ENCODE measurements at places on chromosomes 7 and 10.

GRCh38 chr10:29857843-29858701 lies 201.3 kb downstream of the JCAD start:
- no peak for DNase-seq

DNA sequence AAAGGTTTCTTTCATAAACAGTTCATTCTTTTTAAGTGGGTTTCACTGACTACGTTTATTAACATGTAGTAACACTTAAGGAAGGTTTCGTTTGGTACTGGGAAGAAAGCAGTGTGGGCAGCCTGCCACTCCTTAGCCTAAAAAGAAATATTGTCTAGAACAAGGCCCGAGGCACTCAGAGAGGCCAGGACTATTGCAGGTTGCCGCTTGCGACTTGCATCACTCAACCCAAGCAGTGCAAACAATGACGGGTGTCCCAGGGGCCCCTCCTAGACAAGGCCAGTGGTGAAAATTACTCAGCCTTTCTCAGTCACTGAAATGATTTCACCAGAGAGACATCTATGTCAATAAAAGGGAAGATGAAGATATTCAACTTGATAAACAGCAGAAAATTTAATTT lies 243.9 kb downstream of the SNX13 start:
- no peak for DNase-seq

DNA sequence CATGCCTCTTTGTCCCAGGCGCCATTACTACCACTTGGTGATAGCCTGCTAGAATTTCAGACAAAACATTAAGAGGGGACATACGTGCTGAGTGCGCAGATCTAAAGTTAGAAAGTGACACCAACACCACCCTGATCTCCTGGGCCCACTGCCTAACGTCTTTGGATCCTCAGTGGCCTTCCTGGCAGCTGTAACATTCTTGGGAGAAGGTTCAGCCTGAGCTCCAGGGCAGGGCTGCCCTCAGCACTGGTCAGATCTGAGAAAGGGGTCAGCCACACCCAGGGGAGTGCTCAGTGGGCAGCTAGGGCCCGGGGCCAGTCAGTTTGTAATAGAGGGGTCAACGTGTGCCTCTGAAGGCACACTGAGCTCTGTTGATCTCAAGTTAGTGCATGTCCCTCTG lies 48.4 kb downstream of the ZCCHC24 start:
- no peak for DNase-seq

DNA sequence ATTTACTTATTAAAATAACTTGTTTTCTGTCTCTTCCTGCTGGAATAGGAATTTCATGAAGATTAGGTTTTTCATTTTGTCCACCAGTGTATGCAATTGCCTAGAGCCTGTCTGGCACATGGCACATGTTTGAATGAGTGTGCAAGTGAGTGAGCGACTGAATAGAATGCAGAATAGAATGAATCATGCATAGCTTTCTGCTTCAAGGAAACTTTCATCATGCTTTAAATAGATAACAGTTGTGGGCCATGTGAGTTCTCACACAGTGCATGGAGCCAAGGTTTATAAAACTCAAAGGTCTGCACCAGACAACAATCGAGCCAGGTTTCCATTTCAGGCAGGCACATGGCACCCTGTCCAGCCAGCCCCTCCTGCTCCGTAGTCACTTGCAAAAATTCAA lies 74.2 kb upstream of the HECW1 start:
- no peak for DNase-seq

DNA sequence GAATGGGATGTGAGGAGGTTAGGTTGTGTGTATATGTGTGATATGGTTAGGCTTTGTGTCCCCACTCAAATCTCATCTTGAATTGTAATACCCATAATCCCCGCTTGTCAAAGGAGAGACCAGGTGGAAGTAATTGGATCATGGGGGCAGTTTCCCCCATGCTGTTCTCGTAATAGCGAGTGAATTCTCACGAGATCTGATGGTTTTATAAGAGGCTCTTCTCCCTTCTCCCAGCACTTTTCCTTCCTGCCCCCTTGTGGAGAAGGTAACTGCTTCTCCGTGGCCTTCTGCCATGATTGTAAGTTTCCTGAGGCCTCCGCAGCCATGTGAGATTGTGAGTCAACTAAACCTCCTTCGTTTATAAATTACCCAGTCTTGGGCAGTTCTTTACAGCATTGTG lies 47.3 kb downstream of the NPVF start:
- DNase-seq = no peak

DNA sequence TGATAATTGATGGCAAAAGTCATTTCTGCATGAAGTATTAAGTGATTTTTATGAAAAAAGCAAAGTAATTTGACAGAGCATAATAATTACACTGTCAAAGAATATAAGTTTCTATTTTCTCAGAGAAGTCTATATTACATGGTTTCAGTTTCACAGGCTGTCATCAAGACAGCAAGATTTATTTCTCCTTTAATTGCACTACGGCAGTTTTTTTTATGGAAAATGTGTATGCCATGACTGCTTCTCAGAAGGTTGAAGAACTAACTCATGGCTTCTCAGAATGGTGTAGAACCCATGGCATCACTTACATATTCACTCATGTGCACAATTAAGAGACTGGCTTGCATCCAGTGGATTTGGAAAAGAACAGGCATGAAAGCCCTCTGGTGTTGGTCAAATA lies 870.3 kb upstream of the SORCS1 start:
- no peak for DNase-seq

GRCh38 chr10:36332926-36333325 lies 690.8 kb upstream of the FZD8 start:
- DNase-seq = no peak
